ENCODE measurements at places on chromosomes 13 and 19.

DNA sequence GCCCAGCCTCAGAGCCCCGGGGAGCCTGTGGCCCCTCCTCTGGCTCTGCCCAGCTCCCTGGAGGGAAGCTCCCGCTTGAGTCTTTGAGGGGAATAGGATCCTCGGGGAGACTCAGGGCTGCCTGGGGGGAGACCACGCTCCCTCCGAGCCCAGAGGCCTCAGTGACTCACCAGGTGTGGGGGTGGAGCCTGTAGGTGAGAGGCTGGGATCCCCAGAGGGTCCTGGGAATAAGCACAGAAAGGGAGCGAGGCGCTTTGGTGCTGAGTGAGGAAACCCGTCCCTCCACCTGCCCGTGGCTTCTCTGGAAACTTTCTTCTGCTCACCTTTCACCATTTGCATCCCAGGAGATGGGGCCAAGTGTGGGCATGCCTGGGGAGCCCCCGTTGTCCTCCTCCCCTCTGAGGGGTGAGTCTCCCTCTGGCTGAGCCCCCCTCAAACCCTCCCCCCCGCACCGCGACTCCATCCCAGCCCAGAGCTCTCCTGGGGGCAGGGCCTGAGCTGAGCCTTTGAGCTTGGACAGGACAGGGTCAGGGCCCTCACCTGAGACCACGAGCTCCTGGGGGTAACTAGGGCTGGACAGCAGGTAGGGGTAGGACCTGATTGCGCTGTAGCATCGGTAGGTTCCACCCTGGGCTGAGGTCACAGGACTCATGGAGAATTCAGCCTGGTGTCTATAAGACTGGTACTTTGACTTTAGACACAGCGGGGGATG lies 2.7 kb downstream of the LILRB5 start:
- no peak for DNase-seq

DNA sequence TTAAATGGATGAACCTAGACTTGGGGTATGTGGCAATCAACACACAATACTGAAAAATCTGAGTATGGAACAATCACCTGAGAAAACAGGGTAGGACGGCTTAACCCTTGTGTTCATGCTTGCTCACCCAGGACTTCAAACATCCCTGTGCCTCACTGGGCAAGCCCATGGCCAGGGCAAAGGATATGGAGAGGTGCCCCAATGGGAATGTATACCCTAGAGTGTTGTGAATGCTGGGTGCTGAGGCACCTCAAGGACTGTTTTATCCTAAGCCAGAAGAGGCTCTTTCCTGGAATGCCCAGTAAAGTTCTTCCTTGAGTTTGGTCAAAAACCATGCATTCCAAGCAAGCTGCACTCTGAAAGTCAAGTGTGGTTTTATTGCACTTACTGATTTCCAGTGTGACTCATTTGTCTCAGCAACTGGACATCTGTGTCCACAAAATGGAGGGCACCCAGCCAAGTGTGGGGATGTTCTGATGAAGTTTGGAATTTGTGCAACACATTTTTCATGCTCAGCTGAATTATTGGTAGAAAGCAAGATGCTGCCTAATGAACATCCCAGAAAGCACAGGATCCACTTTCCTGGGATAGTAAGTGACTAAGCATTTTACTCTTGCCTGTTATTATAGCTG lies 531.3 kb downstream of the RFC3 start:
- DNase-seq, result peak; percentile 19

- no peak for DNase-seq
Observed at GRCh38 chr13:44440046-44440608, 66.5 kb downstream of the SERP2 start.

- no peak for DNase-seq
Observed at GRCh38 chr19:54407780-54408179, 7.5 kb upstream of the TTYH1 start.

DNA sequence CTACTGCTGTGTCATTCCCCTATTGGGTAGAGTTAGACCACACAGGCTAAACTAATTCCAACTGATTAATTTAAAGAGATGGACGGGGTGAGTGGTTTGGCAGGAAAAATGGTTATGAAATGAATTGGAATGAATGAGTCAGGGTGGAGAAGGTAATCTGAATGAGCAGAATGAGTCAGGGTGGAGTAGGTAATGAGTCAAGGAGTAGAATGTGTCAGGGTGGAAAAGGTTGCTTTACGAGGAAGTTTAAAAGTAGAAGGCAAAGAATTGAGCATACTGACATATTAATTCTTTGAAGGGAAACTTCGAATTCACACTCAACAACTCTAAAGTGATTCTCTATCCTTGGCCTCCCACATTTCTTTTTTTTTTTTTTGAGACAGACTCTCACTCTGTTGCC lies 12.7 kb upstream of the ZNF121 start:
- no peak for DNase-seq

DNA sequence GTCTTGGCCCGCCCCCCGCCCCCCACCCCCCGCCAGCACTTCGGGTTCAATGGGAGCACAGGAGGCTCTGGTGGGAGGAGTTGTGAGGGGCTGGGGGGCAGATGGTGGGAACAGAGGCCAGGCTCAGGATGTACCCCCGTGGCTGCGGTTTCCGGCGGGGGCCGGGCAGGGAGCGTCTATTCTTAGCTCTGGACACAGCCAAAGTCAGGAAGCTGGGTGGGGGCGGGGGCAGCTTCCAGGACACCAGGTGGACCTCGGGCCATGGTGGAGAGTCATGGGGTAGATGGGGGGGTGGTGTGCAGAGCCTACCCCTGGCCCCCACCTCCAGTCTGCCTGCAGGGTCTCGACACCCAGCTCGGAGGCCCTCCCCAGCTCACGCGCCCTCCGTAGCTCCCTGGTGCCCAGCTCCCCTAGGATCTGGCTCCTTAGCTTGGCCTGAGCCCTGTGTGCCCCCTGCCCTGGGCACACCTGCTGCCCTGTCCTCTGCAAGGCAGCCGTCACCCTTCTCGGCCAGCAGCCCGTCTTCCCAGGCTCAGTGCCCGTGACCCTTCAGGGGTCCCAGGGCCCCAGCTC lies 2.2 kb upstream of the TBXA2R start:
- DNase-seq, result no peak

DNA sequence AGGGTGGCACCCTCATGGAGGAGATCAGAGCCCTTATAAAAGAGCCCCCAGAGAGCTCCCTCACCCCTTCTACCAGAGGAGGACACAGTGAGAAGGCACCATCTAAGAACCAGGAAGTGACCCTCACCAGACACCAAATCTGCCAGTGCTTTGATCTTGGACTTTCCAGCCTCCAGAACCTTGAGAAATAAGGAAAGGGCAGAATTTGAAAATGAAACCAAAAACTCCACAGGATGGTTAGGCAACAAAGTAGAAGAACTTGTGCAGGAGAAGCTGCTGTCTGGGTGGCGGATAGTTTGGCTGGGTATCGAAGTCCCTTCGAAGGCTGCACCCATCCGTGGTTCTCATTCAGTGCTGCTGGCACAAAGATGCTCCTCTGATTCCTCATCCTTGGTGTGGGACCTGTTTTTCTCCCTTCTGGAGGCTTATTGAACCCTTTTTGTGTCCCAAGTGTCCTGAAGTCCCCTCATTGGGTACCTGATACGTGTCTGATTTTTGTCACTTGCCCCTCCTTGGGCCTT lies 130.8 kb downstream of the KDM4B start:
- no peak for DNase-seq

DNA sequence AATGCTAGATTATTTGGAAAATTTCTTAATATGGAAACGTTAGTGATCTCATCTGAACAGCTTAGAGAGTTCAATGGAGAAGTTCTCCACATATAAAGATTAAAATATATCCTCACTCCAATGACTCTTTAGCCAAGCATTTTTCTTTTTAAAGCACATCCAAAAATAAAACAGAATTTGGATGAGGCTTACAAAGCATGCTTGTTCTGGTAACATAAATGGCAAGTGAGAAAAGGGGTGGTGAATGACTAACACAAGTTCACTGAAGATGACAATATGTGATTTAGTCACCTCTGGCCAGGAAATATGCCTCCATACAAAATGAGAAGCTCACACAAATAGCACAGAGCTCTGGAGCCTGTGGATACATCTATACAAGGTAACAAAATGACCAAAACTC lies 253.0 kb downstream of the PCDH20 start:
- no peak for DNase-seq

DNA sequence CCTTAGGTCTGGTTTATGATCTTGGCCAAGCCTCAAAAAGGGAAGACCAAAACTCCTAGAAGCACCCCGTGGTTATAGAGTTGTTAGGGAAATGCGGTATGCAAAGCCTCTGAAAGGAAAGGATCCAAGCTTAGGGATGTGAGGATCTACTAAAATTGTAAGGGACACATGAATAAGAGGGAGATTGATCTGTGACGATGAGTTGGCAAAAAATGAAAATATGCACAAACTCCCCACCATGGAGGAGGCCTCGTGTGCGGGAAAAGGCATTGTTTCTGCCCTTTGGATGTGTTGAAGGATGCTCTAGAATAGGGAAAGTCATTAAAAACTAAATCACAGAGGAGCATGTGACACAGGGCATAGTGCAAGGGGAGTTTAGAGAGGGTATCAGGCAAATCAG lies 88.7 kb upstream of the UBL3 start:
- no peak for DNase-seq

DNA sequence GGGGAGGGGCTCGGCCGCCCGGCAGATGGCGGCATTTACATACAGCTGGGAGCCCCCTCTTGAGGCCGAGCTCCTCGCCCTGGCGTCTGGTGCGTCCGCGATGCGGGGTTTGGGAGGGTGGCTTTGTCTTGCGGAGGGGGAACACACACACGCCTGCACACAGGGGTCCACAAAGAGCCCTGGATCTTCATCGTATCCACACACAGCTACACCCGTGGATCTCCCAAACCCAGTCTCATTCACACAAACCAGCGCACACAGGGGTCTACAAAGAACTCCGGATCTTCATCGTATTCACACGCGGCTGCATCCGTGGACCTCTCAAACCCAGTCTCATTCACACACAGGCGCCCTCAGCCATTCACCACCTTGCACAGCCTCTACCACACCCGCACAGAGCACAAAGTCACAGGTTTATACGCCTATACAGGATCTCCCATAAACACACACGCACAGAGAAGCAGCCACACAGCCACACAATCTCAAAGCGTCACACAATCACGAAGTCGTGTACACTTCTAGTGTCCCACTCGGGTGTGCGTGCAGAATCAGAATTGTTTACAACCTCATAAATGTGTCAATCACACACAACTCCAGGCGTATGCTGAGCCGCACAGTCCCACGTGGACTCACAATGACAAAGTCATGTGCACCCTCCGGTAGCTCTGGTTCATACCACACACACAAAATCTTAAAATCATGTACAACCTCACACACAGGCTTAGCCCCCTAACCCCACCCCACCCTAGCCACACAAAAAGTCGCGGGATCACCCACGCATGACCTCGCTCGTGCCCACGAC lies 550 bp upstream of the DLL3 start:
- DNase-seq, result peak; percentile 91

- no peak for DNase-seq
Observed at GRCh38 chr19:32264568-32264967, 80.8 kb upstream of the ZNF507 start.

- DNase-seq, result no peak
Observed at GRCh38 chr13:49295244-49295643, 47.5 kb downstream of the CDADC1 start.

GRCh38 chr13:113763961-113764792 lies 5.2 kb downstream of the TMEM255B start:
- no peak for DNase-seq

GRCh38 chr13:66886264-66886663 lies 343.9 kb downstream of the PCDH9 start:
- DNase-seq, result peak; percentile 41

DNA sequence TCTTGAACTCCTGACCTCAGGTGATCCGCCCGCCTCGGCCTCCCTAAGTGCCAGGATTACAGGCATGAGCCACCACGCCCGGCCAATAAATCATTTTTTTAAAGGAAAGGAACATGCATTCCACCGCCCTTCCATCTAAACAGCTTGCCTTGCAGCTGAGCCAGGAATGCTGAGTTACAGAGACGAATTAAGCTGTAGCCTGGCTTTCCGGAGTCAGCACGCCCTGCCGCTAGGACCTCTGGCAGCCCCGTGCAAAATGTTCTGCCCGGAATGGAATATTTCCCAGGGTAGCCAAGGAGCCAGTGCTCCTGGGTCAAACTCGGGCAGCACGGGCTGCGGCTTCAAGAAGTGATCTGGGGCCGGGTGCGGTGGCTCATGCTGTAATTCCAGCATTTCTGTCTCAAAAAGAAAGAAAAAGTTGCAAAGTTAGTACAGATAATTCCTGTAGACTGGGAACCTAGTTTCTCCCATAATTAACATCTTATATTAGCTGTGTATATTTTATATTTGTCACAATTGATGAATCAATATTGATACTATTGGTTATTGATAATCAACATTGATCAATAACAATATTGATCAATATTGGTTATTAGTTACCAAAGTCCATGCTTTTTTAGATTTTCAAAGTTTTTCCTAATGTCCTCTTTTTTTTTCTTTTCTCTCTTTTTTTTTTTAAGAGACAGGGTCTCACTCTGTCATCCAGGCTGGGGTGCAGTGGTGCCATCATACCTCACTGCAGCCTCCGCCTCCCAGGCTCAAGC lies 19.2 kb downstream of the ATCAY start:
- DNase-seq, result no peak

- DNase-seq, result no peak
Observed at GRCh38 chr13:77583581-77583980, 48.1 kb downstream of the SCEL start.

GRCh38 chr13:74193391-74193790 lies 59.2 kb upstream of the KLF12 start:
- no peak for DNase-seq

GRCh38 chr13:31980830-31981229 lies 50.7 kb upstream of the FRY start:
- DNase-seq, result no peak

- DNase-seq, result no peak
Observed at GRCh38 chr19:38538386-38538785, 79.4 kb downstream of the MAP4K1 start.

- no peak for DNase-seq
Observed at GRCh38 chr19:32519023-32519422, 62.0 kb upstream of the PDCD5 start.

DNA sequence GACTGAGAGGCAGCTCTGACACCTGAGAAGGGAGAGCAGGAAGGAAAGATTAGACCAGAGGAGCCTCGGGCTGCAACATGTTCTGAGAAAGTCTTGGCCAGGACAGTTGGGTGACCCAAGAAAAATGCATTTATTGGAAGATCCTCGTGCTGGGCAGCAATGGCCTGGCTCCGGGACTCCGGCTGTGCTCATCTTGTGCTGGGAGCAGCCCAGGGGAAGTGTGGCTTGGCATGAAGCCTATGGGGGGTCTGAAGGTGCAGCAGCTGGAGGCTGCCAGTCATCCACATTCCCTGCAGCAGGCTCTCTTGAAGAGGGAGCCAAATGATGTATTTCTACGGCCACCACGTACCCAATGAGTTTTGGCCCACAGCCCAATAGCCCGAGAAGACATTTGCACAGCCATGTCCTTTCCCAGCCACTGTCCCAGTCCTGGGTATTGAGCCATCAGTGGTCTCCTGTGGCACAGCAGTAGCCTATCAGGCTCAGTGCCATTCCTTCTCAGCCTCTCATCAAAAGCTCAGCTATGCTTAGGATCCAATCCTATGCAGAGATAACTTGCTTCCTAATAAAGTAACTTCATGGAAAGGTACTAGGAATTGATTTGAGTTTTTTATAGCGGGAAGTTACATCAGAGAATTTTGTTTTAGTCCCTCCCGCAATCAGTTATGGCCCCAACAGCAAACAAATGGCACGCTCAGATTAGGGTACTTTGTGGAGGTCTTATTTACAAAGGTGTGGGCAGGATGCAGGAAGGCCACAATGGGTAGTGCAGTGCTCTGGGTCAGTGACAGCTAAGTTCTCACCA lies 76.0 kb upstream of the MEDAG start:
- DNase-seq, result no peak

- DNase-seq, result no peak
Observed at GRCh38 chr13:43648733-43649132, 138.0 kb downstream of the ENOX1 start.

GRCh38 chr19:40282920-40283319 lies 2.2 kb downstream of the AKT2 start:
- no peak for DNase-seq
